B cell (primary cell): ENCODE measurements at places on chromosomes 16 and 17. TPM values are rescaled to one million over a fixed set of nuclear protein-coding genes. Genes with fewer than 3 reads are reported as not detected.
A peak's percentile ranks its signal among the peaks of the same experiment; 100 is the strongest.

DNA sequence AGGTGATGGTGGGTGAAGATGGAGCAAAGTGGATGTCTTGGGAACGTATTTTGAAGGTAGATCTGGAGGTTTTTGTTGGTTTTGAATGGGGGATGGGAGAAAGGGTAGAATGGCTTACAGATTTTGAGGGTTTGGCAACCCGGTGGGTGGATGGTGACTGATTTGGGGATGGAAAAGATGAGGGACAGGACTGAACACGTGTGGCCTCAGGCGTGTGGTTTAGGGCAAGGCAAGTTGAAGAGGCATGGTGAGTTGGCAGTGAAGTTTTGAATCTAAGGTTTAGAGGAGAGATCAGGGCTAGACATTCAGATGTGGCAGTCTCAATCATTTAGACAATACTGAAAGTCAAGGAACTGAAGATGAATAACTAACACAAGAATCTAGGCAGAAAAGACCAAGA is 5.0 kb upstream of the DCTPP1 start:
- DNase-seq, result no peak

The NPIPB9 gene
- 1.3 and 3.4 TPM in 2 replicates for polyA plus RNA-seq

DNA sequence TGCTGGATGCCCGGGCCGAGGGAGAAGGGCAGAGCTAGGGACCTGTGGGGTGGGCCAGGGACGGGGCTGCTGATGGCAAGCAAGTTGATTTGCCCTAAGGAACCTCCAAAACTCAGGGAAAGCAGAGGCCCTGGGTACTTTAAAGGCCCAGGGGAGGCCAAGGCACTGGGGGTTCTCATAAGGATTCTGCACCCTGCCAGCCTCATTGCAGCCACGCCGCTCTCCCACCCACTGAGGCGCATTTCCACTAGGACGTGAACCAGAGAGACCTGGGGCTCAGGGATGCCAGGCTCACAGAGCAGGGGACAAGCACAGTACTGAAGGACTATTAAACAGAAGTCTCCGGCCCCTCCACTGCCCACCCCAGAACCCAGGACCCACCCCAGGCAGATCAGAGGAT is 39.4 kb upstream of the RBFOX3 start:
- no peak for DNase-seq

The SMIM36 gene
- polyA plus RNA-seq, result not detected in 2 replicates

The ABCA8 gene
- not detected in 2 replicates for polyA plus RNA-seq

- DNase-seq, result no peak
Observed at GRCh38 chr16:79912592-79913310, 312.2 kb upstream of the MAF start.

The TNP2 gene
- polyA plus RNA-seq, result not detected in 2 replicates

- no peak for DNase-seq
Observed at GRCh38 chr16:57305159-57305811, 20.8 kb upstream of the PLLP start.

DNA sequence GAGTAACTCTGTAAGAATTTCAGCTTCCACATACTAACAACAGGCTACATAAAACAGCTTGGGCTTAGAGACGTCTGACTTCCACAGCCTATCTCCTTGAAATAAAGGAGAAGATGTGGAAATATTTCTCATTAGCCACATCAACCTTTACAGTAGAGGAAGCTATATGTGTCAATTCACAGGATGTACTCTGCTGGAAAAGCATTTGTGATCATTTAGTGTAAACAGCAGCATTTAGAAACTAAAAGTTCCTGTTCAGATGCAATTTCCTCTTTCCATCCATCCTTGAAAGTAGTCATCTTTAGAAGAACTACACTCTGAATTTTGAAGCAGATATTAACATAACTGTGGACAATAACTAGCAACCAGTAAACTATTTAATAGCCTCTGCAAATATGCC is 46.2 kb downstream of the XPO6 start:
- peak; percentile 37 for DNase-seq

- DNase-seq, result no peak
Observed at GRCh38 chr16:63913290-63913689, 1208.6 kb downstream of the CDH11 start.

GRCh38 chr17:50603340-50603739 is 31.3 kb upstream of the ABCC3 start:
- no peak for DNase-seq

The CORO6 gene
- polyA plus RNA-seq, result 1.1 and 1.4 TPM in 2 replicates

The ACBD4 gene
- 30.4 and 36.8 TPM in 2 replicates for polyA plus RNA-seq

The ALOX12B gene
- 0.14 and 0.57 TPM in 2 replicates for polyA plus RNA-seq

- DNase-seq, result no peak
Observed at GRCh38 chr16:10750793-10751192, 7.2 kb downstream of the NUBP1 start.

- DNase-seq, result no peak
Observed at GRCh38 chr17:68759002-68759342, 157.8 kb upstream of the FAM20A start.

The DNAH17 gene
- 0.01 and 0.04 TPM in 2 replicates for polyA plus RNA-seq

DNA sequence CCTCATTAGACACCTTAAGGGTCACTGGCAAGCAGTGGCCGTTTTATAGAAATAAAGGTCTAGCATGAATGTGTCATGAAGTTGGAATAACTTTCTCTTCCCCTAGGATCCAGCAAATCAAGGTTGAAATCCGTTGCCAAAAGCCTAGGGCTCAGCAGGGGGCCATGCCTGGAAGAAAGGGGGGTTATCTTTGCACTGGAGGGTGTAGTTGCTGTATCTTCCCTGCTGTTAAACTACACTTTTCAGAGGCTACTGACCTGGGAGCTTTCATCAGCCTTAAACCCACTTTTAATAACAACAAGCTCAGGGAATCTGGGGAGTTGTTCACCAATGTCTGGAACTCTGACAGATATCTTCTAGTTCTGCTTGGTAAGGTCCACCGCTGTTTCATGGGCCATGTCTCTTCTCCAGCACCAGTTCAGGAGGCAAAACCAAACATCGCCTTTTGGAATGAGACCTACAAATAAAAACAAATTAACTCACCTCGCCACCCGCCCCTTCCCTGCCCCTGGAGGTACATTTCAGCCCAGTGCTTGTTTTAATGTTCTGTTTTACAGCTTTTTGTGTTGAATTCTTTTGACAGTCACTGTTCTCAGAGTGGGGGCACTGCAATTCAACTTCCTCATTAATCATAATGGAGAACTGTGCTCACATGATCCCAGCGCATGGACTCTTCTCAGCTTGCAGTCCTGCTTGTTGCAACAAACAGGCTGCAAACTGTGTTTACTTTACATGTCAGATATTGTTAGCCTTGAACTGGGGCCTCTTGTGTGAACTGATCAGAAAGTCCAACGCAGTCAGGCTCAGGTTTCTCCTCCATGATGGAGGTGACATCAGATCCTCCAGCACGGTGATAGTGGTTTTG is 508.7 kb downstream of the KCNJ2 start:
- DNase-seq, result no peak

The ASPA gene
- polyA plus RNA-seq, result not detected in 2 replicates
